ENCODE measurements at places on chromosomes 7 and 10.

- DNase-seq = no peak
Measured at GRCh38 chr10:100636848-100637553, 101.3 kb downstream of the HIF1AN start.

DNA sequence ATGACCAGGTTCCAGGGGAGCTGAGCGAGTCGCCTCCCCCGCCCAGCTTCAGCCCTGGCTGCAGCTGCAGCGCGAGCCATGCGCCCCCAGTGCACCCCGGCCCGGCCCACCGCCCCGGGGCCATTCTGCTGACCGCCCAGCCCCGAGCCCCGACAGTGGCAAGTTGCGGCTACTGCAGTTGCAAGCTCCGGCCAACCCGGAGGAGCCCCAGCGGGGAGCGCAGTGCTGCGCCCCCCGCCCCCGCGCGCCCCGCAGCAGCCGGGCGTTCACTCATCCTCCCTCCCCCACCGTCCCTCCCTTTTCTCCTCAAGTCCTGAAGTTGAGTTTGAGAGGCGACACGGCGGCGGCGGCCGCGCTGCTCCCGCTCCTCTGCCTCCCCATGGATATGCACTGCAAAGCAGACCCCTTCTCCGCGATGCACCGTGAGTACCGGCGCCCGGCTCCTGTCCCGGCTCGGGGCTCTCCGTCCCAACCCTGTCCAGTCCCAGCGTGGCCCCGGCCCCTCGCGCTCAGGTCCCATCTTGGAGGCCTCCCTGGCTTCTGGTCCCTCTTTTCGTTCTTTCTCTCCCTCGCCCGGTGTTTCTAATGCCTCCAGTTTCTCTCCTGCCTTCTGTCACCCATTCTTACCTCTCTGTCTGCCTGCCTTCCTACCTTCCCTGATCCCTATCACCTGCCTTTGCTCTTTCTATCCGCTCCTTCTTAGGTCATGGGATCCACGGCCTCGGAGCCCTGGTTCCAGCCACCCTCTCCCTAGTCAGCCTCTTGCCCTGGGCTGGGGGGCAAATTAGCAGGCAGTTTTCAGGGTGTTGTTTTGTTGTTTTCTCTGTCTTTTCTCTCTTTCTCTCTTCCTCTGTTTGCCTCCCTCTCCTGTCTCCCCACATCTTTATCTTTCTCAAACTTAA is 751 bp downstream of the PAX2 start:
- DNase-seq = no peak

- no peak for DNase-seq
Measured at GRCh38 chr10:62895063-62895462, 78.9 kb upstream of the EGR2 start.

- no peak for DNase-seq
Measured at GRCh38 chr7:1546274-1546908, 9.6 kb downstream of the TMEM184A start.

DNA sequence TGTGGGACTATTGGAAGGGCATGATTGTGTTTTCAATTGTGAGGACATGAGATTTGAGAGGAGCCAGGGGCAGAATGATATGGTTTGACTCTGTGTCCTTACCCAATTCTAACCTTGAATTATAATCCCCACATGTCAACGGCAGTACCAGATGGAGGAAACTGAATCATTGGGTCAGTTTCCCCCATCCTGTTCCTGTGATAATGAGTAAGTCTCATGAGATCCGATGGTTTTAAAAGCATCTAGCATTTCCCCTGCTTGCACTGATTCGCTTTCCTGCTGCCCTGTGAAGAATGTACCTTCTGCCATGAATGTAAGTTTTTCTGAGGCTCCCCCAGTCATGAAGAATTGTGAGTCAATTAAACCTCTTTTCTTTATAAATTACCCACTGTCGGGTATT is 1367.1 kb downstream of the XPNPEP1 start:
- DNase-seq = no peak

- DNase-seq = peak; percentile 57
Measured at GRCh38 chr10:43396061-43396927, 12.7 kb downstream of the HNRNPF start.

DNA sequence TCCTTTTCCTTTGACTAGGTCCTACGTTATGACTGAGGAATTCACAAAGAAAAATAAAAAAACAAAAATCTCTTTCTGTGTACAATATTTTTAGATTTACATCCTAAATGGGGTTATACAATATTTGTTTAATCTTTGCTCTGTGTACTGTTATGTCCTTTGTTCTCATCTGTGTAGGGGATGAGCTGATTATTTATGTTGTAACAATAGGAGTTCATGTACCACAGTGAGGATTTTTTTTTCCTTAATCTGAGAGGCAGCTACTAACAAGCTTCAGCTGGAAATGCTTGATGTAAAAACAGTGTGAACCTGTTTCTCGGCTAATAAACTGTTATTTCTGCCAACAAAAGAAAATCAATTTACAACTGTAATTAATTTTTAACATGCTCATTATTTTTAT is 58.0 kb downstream of the ORC5 start:
- no peak for DNase-seq

DNA sequence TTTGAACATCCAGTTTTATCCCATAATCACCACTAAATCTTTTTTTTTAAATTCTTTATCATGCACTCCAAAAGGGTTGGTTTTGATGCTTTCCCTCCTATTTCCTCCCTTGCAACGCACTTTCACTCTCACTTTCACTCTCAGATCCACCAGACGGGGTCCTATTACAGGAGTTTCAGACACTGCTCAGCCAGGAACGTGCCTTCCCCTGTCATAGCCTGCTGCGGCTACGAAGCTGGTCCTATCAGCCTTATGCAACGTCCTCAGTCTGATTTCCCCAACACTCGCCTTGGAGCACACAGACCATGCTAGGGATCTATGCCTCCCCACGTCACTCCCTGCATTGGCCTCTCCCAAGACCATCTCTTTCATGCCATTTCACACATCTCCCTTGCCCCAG is 23.4 kb downstream of the ZPBP start:
- no peak for DNase-seq

- no peak for DNase-seq
Measured at GRCh38 chr10:101379663-101380352, 25.8 kb downstream of the BTRC start.

GRCh38 chr10:17181751-17182150 is 19.7 kb downstream of the TRDMT1 start:
- DNase-seq = no peak

GRCh38 chr7:13742811-13743210 is 246.7 kb downstream of the ETV1 start:
- DNase-seq = no peak

DNA sequence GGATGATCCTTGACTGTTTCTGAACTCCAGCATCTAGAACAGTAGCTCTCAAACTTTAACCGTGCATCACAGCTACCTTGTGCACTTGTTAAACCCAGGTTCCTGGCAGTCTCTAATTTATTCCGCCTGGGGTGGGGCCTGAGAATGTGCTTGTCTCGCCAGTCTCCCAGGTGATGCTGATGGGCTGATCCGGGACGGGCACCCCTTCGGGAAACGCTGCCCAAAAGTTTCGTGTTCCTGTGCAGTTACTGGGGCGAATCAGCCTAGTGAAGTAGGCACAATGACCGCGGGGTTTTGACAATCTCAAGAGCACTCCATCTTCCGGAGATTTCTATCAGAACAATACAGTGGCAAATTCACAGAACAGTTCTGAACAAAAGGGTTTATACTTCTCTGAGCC is 29.9 kb downstream of the ADCYAP1R1 start:
- no peak for DNase-seq

DNA sequence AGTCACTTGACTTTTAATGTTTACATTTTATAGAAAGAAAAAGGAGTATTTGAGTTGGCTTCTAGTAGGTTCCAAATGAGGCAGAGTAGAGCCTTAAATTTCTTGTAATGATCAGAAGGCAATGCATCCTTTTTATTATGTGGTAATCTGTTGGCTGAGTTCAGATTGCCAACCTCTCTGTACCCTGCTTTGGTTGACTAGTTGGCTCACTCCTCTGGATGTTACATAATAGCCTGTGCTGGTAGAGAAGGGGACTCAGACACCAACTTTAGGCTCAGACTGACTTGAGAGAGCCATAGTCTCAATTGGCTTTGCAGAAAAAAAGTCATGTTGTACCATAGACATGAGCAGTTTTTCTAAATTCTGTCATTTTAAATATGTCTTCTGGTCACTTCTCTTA is 46.8 kb upstream of the GLCCI1 start:
- no peak for DNase-seq

GRCh38 chr10:132712743-132713142 is 73.2 kb downstream of the NKX6-2 start:
- DNase-seq = no peak

- peak; percentile 24 for DNase-seq
Measured at GRCh38 chr7:128167042-128167701, 73.9 kb upstream of the LEP start.

DNA sequence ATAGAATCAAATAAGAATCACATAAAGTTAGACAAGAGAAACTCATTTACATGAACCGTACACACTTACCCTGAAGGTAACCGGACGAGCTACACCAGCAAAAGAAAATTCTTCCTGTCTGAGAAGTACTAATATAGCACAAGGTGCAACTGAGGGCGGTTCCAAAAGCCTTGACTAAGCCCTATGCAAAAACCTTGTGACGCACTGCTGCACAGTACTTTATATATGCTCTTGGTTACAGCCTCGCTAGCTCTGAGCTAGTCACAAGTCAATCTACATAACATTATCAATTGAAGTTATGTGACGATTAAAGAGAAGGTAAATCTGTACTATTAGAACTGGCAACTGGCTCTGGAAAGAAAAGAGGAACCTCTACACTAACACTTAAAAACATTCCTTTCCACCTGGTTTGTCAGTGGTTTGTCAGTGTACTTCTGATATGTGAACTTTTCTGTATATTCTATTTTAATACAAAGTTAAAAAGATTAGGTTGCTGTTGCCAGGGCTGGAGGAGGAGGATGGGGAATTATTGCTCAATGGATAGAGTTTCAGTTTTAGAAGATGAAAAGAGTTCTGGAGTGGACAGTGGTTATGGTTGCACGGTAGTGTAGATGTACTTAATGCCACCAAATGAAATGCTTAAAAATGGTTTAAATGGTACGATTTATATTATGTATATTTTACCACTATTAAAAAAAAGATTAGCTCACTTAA is 21.6 kb downstream of the NT5C3A start:
- DNase-seq = peak; percentile 54

DNA sequence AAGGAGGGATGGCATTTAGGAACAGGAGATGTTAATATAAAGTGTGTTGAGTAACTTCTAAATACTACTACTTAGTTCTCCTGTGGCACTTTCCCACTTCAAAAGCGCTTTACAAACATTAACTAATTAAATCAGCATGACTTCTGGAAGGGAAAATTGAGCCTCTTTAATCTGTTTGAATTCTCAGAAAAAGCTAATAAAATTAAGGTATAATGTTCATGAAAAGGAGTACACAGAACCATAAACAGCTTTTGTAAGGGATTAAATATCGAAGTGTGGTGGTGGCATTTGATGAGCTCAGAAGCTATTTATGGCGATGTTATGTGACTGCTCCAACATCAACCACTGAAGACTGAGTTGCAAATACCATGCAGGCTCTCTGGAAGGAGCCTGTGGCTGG is 10.2 kb upstream of the VAX1 start:
- DNase-seq = no peak

DNA sequence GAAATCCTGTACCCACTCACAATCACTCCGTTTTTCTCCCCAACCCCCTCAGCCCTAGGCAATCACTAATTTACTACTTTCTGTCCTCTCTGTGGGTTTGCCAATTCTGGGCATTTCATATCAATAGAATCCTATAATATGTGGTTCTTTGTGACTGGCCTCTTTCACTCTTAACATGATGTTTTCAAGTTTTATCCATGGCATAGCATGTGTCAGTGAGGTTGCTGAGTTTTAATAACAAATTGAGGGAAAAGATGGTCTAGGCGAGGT is 11.9 kb downstream of the PLAU start:
- DNase-seq = no peak

GRCh38 chr7:130324306-130324943 is 20.2 kb upstream of the CPA5 start:
- DNase-seq = no peak

DNA sequence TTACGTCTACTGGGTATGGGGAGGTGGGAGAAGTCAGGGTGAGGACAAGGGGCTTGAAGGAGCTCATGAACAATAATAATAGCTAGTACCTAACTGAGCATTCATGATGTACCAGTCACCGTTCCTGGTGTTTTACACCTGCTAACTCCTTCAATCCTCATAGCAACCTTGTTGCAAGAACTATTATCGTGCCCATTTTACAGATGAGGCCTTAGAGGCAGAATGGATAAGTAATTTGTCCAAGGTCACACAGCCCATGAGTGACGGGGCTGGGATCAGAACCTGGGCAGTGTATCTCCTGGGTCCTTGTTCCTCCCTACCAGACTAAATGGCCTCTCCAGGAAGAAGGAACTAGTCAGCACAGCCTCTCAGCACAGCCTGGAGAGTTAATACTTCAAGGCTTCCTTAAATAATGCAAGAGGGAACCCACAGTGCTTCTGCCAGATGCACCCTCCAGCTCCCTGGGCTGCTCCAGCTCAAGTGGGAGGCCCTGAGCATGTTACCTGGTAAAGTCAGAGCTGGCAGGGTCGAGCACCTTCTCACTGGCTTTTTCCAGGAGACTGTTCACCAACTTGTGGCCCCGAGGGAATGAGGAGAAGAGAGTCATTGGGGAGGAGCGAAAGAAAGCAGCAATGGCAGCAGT is 28.8 kb downstream of the RRP12 start:
- no peak for DNase-seq

DNA sequence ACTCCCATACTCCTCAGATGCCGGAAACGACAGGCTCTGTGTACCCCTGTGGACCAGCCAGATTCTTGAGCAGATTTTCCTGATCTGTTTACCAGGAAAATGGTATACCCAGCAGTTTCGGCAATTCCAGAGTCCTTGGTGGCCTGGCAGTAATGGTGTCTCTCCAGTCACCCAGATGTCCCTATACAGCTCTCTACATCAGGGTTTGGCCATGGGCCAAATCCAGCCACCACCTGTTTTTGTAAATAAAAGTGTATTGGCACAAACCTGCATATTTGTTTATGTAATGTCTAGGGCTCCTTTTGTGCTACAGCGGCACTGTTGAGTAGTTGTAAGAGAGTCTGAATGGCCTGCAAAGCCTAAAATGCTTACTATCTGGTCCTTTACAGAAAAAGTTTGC is 491.3 kb downstream of the RPS24 start:
- no peak for DNase-seq

DNA sequence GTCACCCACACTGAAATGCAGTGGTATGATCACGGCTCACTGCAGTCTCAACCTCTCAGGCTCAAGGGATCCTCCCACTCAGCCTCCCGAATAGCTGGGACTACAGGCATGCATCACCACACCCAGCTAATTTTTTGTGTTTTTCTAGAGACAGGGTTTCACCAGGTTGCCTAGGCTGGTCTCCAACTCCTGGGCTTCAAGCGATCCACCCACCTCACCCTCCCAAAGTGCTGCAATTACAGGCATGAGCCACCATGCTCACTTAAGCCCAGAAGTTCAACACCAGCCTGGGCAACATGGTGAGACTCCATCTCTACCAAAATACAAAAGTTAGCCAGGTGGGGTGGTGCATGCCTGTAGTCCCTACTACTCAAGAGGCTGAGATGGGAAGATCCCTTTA is 33.5 kb downstream of the GDI2 start:
- DNase-seq = no peak

- DNase-seq = no peak
Measured at GRCh38 chr7:83155407-83155806, 7.3 kb downstream of the PCLO start.
